ENCODE measurements at places on chromosomes 6 and 20.

GRCh38 chr6:125245523-125246264, 56.1 kb downstream of the HDDC2 start:
- no peak for DNase-seq

DNA sequence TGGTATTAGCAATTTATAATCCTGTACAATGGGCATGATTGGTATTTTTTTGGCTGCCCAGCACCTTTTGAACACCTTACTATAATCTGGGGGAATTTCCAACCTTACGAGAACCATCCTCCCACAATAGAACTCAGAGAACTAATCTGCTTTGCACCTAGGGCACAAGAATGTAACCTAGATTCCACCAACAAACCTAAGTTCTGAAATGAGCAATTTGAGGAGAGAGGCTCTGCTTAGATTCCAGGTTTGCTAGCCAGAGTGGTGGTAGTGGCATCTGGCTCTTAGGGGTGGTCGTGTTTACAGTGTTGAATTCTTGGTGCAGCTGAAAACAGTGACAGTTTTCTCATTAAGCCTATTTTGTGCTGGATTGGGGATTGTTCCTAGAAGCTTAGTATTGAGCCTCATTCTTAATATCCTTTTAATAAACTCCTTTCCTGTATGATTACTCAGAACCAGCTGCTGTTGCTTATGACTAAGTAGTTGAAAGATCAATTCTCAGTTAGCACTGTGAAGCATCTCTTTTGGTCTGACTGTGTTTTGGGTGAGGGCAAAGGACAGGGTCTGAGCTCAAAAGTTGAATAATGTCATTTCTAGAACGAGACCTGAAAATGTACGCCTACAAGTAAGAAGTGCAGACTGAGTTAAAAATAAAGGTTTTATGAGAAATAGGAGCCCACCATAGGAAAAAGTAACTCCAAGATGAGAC, 385.6 kb downstream of the CDKAL1 start:
- no peak for DNase-seq

DNA sequence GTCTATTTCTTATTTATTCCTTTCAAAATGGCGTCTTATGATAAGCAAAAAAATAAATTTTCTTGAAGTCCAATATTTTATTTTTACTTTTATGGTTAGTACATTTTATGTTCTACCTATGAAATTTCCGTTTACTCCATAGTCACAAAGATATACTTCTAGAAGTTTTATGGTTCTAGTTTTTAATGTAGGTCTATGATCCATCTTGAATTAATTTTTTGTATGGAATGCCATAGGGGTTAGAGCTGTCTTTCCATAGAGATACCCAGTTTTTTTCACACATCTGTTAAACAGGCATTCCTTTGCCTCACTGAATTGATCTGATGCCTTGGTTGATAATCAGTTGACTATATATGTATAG, 24.9 kb upstream of the ASIP start:
- DNase-seq: no peak

DNA sequence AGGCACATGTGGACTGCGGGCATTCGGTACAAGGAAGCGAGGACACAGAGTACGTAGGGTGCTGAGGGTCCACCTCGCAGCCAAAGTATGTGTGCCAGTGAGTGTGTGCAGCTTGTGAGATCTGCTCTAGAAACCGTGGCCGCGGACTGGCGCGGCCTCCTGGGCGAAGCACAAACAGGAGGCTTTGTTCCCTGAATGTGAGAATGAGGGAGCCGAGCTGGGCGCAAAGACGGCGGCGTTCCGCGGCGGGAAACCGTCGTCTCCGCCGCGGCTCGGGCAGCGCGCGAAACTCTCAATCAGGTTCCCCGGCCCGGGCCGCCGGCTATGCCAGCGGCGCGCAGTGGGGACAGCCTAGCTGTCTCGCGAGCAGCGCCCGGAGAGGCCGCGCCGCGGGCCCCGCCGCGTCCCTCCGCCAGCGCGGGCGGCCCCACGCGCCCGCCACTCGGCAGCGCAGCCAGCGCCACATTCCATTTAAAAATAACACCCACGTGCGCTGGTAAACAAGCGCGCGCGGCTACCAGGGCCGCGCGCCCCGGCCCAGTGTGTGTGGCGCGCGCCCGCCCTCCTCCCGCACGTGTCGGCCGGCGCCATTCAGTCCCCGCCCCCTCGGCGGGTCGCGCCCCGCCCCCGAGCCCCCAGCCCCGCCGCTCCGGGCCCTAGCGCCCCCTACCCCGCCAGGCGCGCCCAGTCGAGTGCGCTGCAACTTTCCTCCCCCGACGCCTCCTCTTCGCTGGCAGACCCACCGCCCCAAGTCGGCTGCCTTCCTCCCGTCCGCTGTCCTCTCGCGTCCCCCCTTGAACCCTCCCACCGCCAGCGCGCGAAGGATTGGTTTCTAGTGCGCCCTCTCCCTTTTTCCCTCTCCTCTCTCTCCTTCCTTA, 3.0 kb upstream of the FOXO3 start:
- DNase-seq: peak; percentile 82

DNA sequence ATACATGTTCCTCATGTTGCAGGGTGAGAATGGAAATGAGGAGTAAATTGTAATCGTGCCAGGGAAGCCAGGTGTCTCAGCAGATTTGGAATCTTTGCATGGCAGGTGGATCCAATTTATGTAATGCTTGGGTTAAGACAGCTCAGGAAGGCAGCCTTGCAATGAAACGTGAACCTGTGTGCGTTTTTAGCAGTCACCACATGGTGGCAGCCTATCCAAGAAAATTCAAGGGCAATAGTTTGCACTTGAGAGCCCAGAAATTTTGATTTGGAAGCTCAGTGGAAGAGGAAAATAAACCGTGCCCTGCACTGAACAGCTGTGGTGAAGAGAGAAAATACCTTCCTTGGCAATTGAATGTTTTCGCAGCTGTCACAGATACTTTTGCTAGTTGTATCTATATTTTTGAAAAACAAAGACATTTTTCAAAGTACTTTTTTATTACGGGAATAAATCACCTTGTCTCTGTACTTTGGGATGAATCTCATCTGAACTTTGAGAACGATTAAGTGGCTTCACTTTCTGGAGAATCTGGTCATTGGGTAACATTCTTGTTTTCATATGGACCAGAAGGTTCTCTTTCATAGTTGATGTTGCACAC, 26.5 kb downstream of the MTHFD1L start:
- DNase-seq: peak; percentile 46

DNA sequence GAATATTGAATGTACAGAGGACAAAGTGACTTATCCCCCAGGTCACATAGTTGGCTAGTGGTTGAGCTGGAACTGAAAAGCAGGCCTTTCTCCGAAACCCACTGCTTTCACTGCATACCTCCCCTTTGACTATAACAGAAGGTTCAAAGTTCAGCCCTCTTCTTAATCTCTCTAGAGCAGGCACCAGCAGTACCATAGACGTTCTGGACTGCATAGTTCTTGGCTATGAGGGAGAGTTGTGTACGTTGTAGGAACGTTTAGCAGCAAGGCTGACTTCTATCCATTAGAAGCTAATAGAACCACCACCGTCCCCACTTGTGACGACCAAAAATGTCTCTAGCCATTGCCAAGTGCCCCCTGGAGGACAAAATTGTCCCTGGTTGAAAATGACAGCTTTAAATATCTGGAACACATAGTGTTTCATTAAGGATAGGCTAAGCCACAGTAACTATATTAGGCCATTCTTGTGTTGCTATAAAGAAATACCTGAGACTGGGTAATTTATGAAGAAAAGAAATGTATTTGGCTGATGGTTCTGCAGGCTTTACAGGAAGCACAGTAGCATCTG, 123.8 kb upstream of the MTHFD1L start:
- DNase-seq: no peak

GRCh38 chr20:33650753-33651561, 11.2 kb upstream of the C20orf144 start:
- DNase-seq: no peak

DNA sequence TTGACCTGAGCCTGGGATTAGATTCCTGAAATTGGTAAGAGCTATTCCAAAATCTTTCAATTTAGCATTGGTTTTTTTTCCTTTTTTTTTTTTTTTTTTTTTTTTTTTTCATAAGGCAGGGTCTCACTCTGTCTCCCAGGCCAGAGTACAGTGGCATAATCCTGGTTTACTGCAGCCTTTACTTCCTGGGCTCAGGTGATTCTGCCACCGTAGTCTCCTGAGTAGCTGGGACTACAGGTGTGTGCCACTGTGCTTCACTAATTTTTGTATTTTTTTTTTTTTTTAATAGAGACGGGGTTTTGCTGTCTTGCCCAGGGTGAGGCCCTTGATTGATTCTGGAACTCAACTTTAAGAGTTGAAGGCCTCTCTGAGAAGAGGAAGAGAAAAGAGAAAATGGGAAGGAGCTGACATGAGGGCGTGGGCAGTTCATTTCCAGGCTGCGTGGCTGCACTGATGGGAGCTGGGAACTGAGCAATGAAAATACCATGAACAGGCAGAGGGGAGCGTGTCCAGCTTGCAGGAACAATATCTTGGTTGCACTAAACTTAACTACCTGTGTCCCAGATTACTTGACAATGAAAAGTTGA, 24.6 kb downstream of the KDM1B start:
- no peak for DNase-seq

DNA sequence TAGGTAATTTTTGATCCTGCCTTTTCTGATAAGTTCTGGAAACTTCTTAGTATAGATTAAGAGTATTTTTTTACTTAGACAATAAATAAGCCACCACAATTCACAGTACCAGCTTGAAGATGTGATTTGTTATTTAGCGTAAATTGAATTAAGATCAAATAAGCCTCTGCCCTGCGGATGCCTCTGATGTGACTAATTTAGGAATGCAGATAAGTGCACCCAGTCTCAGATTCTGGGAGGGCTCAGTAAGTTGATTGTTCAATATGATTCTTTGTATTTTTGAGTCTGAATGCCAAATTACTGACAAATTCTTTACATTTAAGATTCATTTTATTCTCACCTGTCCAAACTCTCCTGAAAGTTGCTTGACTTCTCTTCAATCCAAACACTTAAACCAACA, 147.5 kb downstream of the THBS2 start:
- no peak for DNase-seq

- no peak for DNase-seq
Observed at GRCh38 chr20:62955519-62956386, 3.2 kb downstream of the SLC17A9 start.

- no peak for DNase-seq
Observed at GRCh38 chr20:3423126-3423525, 15.7 kb upstream of the DNAAF9 start.

DNA sequence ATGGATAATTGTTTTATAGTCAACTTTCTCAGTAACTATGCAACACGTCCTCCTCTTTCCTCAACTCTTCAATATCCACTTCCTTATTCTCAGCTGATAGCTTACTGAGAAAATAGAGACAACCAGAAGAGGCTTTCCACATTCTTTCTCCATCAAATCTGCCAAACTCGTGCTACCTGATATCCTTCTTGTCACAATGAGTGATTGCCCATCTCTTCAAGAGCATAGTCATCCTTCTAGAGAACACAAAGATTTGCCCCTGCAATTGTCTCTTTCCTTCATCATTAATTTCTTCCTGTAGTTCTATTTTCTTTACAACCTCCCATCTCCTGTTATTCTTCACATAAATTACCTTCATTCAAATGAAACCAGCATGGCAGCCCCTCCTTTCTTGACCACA, 75.9 kb upstream of the RGS17 start:
- DNase-seq: no peak

DNA sequence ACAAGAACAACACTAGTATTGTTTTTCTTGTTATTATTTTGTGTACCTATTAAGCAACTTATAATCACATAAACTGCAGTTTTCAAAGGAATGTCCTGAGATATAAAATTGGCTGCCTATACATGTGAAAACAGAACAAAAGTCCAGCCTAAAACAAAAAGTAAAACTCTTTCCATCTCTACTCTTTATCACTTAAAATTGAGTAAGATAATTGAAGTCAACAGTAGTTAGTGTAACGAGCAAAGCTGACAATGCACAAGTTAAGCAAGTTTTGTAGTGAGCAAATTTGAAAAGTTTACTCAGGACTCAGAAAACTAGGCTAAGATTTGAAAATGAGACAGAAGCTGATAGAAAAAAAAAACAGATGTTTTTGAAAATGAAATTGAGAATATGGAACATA, 941.4 kb upstream of the MAN1A1 start:
- no peak for DNase-seq

- no peak for DNase-seq
Observed at GRCh38 chr20:257419-257818, at the start of gene DEFB132. Gene DEFB132, plus strand, starts transcription at chr20:257724. Its CDS starts 55 bp downstream, at chr20:257779.

GRCh38 chr20:64254571-64255360, 782 bp upstream of the PCMTD2 start:
- DNase-seq: no peak

DNA sequence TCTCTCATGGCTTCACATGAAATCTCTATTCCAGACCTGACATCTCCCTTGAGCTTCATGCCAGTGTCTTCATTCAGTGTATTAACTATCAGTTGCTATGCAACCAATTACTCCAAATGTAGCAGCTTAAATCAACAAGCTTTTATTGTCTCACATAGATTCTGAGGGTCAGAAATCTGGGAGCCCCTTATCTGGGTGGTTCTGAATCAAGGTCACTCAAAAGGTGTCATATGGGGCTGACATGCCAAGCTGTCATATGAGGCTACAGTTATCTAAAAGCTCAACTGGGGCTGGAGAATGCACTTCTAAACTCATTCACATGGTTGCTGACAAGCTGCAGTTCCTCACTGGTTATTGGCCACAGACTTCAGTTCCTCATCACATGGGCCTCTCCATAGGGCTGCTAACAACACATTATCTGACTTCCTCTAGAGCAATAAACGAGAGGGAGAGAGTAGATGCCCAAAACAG, 7.3 kb upstream of the CGA start:
- no peak for DNase-seq

GRCh38 chr6:30735668-30736314, 6.7 kb downstream of the FLOT1 start:
- no peak for DNase-seq

DNA sequence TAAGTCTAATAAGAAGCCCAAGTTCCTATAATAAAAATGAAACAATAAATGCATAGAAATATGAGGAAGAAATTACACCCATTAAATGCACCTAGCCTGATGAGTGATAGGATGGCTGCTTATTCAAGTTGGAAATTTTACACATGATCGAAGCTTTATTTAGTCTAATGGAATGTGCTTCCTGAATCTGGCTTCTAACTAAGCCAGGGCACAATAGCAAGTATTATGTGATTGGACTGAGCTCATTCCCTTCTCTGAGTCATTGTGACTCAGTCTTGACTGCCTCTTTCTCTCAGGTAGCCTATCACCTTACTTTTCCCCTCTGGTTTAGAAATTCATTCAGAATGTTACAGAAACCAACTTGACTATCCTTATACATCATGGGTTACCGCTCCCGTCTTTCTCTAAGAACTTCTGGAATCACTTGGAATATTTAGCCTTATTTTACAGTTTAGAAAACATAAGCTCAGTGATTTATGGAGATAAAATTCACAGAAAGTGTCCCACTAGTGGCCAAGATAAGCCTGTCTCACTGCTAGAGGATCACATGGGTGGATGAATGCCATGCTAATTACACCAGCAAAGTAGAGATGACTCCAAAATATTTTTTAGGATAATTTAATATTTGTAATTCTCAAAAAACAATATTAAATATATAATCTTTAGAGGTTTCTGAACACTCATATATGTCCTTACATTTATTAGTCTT, 505.3 kb upstream of the JAG1 start:
- DNase-seq: no peak

DNA sequence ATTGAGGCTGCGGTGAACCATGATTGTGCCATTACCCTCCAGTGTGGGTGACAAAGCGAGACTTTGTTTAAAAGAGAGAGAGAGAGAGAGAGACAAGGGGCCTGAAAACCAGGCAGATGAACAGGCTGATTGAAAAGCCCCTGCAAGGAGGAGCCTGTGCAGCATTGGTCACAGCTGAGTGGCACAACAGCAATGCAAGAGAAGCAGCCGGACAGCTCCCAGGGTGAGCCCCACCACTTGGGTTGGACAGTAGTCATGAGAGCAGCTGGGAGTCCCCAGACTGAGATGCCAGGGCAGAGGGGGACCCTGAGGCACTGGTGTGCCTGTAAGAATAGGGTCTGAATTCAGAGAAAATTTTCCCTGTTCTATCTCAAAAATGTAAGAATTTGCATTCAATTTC, 10.2 kb downstream of the DNPH1 start:
- no peak for DNase-seq

All from CD4-positive, alpha-beta T cell treated with Interleukin-6 at 100 ng/mL for 8 hours (primary cell).